ENCODE measurements at places on chromosomes 12 and 14.

- H3K27ac ChIP-seq: no peak overlapping the region
- H3K36me3 ChIP-seq: peaks cover 15% of the 10 kb centered on the region
- H3K27me3 ChIP-seq: no peaks in the 10 kb centered on the region
- no peak overlapping the region for H3K4me3 ChIP-seq
- H3K4me1 ChIP-seq: no peaks in the 10 kb centered on the region
Measured at GRCh38 chr14:64221391-64222003, 72.7 kb downstream of the ESR2 start.

GRCh38 chr12:28313631-28314030 is 123.4 kb downstream of the CCDC91 start:
- H3K4me1 ChIP-seq: no peaks in the 10 kb centered on the region
- H3K27me3 ChIP-seq: no peaks in the 10 kb centered on the region
- no peak overlapping the region for H3K4me3 ChIP-seq
- H3K36me3 ChIP-seq: no peaks in the 10 kb centered on the region

GRCh38 chr14:66979101-66979974 is 209.9 kb upstream of the GARIN2 start:
- H3K4me1 ChIP-seq: no peaks in the 10 kb centered on the region
- no peak overlapping the region for H3K4me3 ChIP-seq
- H3K27ac ChIP-seq: no peak overlapping the region

GRCh38 chr14:35416108-35416750 is 11.7 kb upstream of the NFKBIA start:
- H3K27me3 ChIP-seq: no peaks in the 10 kb centered on the region
- H3K36me3 ChIP-seq: no peaks in the 10 kb centered on the region
- H3K4me1 ChIP-seq: no peaks in the 10 kb centered on the region
- no peak for DNase-seq
- no peak overlapping the region for H3K27ac ChIP-seq
- no peak overlapping the region for H3K4me3 ChIP-seq

GRCh38 chr14:32202998-32203882 is at the start of gene RNU6-8:
TSS of gene RNU6-8 (minus strand) at chr14:32203269.
- H3K36me3 ChIP-seq: no peaks in the 10 kb centered on the region
- peak within 1 kb of the TSS; percentile 76 for H3K27ac ChIP-seq
- peak; percentile 84 for DNase-seq
- peaks cover 11% of the 10 kb centered on the region for H3K4me1 ChIP-seq

- DNase-seq: no peak
- no peaks in the 10 kb centered on the region for H3K27me3 ChIP-seq
- no peaks in the 10 kb centered on the region for H3K36me3 ChIP-seq
- H3K4me3 ChIP-seq: no peak overlapping the region
- no peaks in the 10 kb centered on the region for H3K4me1 ChIP-seq
- no peak overlapping the region for H3K27ac ChIP-seq
Measured at GRCh38 chr14:30064454-30064853, 136.8 kb upstream of the PRKD1 start.

DNA sequence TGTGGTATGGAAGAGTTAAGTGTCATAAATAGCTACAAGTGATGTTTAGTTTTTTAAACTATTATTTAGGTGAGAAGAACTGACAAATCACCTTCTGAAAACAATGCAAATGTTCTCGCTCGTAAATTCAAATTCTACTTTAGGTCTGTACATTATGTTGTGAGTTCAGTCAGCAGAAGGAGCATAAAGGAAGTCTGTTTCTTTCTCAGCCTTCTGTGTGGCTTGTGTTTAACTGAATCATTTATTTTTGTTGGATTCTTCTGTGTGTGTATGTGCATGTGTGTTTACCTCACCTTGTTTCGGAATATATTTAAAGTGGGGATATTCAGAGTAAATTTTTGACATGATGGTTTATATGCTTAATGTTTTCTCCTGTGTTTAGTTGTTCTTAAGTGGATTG is 285.9 kb downstream of the TMTC2 start:
- H3K27ac ChIP-seq: no peak overlapping the region
- no peak overlapping the region for H3K4me3 ChIP-seq
- H3K36me3 ChIP-seq: no peaks in the 10 kb centered on the region

DNA sequence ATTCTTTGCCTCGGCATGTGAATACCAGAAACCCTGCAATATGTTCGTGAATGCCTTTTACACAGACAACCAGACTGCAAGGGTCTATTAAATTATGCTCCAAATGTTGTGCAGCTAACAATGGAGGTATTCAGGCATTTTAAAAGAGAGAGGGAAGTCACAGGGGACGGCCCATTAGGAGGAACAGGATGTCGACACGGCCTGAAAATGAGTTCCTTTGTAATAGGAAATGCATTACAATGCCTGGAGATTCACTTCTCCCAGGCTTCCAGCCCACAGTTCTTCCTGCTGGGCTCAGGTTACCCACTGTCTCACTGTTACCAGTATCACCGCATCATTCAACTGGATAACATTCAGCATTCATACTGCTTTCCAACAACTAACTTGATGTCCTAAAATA is 2.5 kb downstream of the DUSP6 start:
- peaks cover 3% of the 10 kb centered on the region for H3K36me3 ChIP-seq
- DNase-seq: no peak
- H3K27ac ChIP-seq: peak overlapping the region; percentile 100
- H3K27me3 ChIP-seq: no peaks in the 10 kb centered on the region
- H3K4me3 ChIP-seq: peak overlapping the region; percentile 85

DNA sequence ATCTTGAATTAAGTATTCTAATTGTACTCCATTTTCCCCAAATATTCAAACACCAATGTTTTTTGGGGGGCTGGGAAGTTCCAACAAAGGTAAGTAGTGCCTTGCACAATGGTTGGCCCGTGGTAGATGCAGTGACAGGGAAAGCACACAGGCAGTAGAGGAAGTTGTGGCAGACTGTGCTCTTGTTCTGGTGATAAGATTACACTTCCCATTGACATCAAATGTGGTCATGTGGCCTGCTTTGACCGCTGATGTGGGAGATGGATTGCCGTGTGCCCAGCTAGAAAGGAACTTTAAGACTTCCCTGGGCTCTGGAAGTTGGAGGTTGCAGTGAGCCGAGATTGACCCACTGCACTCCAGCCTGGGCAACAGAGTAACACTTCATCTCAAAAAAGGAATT is 223.8 kb downstream of the VRK1 start:
- no peak overlapping the region for H3K27ac ChIP-seq
- H3K36me3 ChIP-seq: no peaks in the 10 kb centered on the region
- DNase-seq: no peak
- no peak overlapping the region for H3K4me3 ChIP-seq
- H3K27me3 ChIP-seq: peaks cover 5% of the 10 kb centered on the region

DNA sequence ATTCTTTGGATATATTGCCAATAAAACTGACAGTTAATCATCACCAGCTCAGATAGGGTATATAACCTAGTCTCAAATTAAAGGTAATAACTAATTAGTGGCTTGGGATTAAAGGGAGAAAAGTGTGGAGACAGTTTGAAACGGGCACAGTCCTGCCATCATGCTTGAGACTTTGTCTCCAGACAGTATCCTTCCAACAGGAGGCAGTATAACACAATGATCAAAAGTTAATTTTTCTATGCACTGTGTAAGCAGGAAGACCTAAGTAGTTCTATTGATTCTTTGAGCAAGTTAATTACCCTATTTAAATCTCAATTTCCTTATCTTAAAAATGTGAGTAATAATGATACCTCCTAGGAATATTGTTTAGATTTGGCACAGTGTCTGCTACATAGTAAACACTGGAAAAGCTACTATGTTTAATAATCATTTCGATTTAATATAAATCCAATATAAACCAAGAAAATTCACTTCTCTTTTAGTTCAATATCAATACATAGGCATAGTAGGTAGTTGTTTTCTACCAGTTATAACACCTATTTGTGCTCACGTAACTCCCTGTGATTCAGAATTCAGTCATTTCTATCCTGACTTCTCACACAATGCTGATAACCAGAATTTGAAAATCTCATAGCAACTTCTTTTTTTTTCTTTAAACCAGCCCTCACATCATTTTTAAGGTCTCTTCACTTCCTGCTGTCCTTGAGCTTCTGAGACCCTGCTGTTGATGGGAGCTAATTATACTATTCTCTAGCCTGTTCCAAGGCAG is 53.7 kb downstream of the GALNT4 start:
- no peaks in the 10 kb centered on the region for H3K27me3 ChIP-seq
- no peaks in the 10 kb centered on the region for H3K36me3 ChIP-seq
- DNase-seq: no peak
- no peak overlapping the region for H3K27ac ChIP-seq
- no peak overlapping the region for H3K4me3 ChIP-seq

DNA sequence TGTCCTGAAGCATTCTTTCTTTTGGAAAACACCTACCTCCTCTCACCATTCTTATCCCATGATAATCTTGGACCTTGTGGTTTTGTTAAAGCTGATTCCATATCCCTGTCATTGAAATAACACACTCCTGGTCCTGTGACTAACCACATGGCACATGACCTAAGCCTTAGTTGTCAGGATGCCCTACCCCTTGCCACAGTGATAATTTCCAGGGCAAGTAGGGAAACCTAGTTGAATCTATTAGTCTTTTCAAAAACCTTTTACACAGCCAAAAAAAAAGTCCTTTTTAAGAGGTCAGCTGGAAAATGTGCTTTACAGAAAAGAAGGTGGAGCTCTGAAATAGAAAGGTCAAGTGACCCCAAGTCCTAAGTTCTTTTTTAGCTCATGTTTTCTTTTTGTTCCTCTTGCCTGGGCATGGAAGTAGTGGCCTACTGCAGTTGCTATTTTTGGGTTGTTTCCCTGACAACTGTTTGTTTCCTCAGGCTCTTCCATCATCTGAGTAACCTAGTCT is 608.4 kb downstream of the LRFN5 start:
- H3K4me3 ChIP-seq: no peak overlapping the region
- H3K27ac ChIP-seq: no peak overlapping the region
- no peaks in the 10 kb centered on the region for H3K4me1 ChIP-seq
- no peak for DNase-seq

DNA sequence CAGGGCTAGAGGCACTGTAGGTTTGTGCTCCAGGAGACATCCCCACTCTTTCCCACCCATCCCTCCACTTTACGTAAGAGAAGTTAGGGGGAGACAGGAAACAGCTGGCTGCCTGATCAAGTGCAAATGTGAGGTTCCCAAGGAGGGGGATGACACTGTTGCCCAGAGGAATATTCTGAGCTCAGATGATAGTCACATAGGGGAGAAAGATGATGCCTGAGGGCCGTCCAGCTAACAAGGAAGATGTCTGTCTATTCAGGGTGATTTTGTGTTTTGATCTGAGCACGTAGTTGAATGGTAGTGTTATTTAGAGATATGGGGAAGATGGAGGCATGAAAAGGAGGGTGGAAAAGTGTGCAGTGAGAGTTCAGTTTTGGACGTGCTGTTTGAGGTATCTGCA is 13.9 kb upstream of the GPRC5D start:
- H3K27ac ChIP-seq: no peak overlapping the region
- H3K36me3 ChIP-seq: peaks cover 12% of the 10 kb centered on the region
- no peaks in the 10 kb centered on the region for H3K4me1 ChIP-seq
- H3K27me3 ChIP-seq: no peaks in the 10 kb centered on the region
- no peak overlapping the region for H3K4me3 ChIP-seq
- no peak for DNase-seq

GRCh38 chr12:10052193-10052913 is 21.9 kb downstream of the CLEC9A start:
- H3K4me3 ChIP-seq: no peak overlapping the region
- DNase-seq: no peak
- H3K27ac ChIP-seq: no peak overlapping the region
- no peaks in the 10 kb centered on the region for H3K36me3 ChIP-seq

GRCh38 chr14:53124786-53125185 is 28.3 kb downstream of the DDHD1 start:
- no peaks in the 10 kb centered on the region for H3K4me1 ChIP-seq
- no peaks in the 10 kb centered on the region for H3K27me3 ChIP-seq
- no peak overlapping the region for H3K27ac ChIP-seq

GRCh38 chr14:92925446-92925845 is 2.5 kb downstream of the CHGA start:
- H3K27ac ChIP-seq: no peak overlapping the region
- no peak overlapping the region for H3K4me3 ChIP-seq
- no peak for DNase-seq
- no peaks in the 10 kb centered on the region for H3K27me3 ChIP-seq

- no peak overlapping the region for H3K27ac ChIP-seq
- H3K27me3 ChIP-seq: no peaks in the 10 kb centered on the region
- no peaks in the 10 kb centered on the region for H3K36me3 ChIP-seq
- H3K4me1 ChIP-seq: peaks cover 4% of the 10 kb centered on the region
Measured at GRCh38 chr12:47841501-47841900, 21.8 kb upstream of the HDAC7 start.

DNA sequence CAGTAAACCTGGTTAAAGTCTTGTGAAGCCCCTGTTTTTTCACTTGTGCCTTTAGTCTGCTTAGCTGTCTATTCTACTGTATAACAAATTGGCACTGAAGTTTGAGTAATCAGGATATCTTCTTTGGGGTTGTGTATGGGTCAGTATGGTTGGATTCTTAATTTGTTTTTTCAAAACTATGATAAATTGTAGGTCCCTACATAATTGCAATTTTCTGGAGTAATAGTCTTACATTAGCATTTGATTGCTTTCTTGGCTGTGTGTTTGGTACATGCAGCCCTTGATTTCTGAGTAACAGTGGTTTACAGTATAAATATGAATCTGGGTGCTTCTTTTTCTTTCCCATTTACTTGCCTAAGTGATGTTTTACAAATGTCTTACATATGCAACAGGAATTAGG is 186.6 kb downstream of the TMTC2 start:
- no peak overlapping the region for H3K27ac ChIP-seq
- H3K27me3 ChIP-seq: no peaks in the 10 kb centered on the region
- no peak overlapping the region for H3K4me3 ChIP-seq

- H3K4me3 ChIP-seq: no peak overlapping the region
- no peaks in the 10 kb centered on the region for H3K36me3 ChIP-seq
- no peaks in the 10 kb centered on the region for H3K27me3 ChIP-seq
- H3K4me1 ChIP-seq: no peaks in the 10 kb centered on the region
Measured at GRCh38 chr12:68487721-68488309, 122.9 kb upstream of the RAP1B start.

DNA sequence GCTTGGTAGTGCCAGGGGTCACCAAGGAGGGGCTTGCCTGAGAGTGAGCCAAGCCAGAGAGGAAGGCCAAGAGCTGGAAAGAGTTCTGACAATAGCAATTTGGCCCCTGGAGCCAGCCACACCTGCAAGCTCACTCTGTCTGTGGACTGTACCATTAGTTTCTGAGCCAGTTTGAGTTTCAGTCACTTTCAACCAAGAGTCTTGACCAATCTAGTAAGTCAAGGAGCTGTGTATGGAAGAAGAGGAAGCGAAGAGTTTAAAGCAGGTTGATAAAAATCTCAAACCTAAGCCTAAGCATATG is 38.5 kb downstream of the NT5DC3 start:
- H3K27me3 ChIP-seq: no peaks in the 10 kb centered on the region
- peaks cover 6% of the 10 kb centered on the region for H3K36me3 ChIP-seq
- H3K4me1 ChIP-seq: peaks cover 4% of the 10 kb centered on the region
- no peak overlapping the region for H3K27ac ChIP-seq
- DNase-seq: no peak

DNA sequence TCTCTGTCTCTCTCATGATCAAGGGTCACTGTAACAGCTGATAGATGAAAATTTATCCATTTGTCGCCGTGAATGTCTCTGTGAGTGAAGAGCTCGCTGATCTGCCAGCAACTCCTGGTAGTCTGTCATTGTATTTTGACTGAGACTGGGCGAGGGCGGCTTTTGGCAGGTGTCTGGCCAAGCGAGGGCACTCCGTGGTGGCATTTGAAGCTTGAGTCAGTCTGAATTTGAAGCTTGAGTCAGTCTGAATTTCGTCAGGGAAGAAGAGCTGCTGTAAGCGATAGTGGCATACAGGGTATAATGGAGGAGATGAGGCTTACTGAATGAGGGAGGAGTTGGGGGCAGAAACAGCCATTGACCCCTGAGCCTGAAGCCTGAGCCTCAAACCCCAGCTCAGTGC is 56.8 kb upstream of the FAM181A start:
- no peak overlapping the region for H3K27ac ChIP-seq
- H3K4me1 ChIP-seq: no peaks in the 10 kb centered on the region
- H3K4me3 ChIP-seq: no peak overlapping the region
- DNase-seq: no peak
- H3K36me3 ChIP-seq: no peaks in the 10 kb centered on the region

Data from liver (tissue), 10 donors.